ENCODE measurements at places on chromosomes 12 and 14.
A peak's percentile ranks its signal among the peaks of the same experiment; 100 is the strongest.

GRCh38 chr12:11808931-11809330 lies 159.5 kb downstream of the ETV6 start:
- no peak for DNase-seq

DNA sequence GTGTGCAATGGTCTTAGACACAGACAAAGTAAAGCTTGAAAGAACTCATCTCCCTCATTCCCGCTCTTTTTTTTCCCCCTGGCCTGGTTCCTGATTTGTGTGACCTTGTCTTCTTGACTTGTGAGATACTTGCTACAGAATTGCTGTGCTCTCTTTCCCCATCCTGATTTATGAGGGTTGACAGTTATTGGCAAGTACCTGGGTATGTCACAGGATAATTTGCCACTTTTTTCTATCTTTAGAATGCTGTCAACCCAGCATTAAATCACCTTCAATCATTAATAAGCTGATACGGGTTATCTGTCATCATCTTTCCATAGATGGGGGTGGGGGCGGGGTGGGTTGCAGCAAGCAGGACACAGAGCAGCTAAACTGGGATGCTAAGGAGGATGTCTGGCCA lies 144.4 kb upstream of the PRICKLE1 start:
- DNase-seq, result no peak

DNA sequence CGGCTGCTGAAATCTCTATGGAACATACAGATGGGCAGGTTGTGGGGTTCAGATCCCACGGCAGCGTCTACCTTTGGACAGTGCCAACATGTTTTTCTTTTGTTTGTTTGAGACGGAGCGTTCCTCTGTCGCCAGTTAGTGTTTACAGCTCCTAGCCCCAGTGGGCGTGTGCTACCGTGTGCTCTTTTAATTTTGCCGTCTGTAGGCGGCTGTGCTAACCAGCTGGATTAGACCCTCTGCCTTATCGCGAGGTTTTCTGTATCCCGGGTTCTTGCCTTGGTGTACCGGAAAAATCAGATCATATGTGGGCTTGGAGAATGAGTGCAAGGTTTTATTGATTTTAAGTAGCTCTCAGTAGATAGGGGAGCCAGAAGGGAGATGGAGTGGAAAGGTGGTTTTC lies 9.8 kb upstream of the GALNT6 start:
- no peak for DNase-seq

DNA sequence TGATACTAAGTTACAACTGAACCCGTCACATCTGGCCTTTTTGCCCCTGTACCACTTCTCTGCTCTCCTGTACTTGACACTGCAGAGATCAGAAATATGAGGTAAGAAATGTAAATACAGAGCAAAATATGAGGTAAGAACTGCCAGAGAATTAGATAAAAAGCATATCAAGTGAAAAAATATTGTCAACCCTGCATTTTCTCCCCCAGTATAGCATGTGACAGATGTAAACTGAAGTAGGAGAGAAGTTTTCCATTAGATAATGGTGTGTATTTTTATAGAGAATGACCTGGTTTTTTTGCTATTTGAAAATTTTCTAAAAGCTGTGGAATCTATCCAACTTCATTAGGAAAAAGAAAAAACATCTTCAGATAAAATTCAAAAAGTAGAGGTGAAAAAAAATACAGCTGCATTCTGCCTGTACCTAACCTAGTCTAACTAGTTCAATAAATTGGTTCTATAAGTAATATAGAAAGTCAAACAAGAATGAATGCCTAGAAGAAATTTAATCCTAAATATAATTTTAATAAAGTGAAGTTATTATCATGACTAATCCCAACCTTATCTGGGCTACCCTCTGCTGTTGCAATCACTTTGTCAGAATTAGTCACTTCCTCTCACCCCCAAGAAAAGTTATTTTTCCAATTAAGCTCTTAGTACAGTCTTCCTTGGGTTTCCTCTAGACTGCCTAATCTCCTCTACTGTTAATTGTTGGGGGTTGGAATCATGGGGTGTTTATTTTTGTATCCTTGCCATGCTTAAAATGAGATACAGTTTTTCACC lies 210.0 kb downstream of the RASSF9 start:
- DNase-seq, result peak; percentile 80

GRCh38 chr12:75685617-75686225 lies 174.3 kb upstream of the KRR1 start:
- DNase-seq, result no peak

DNA sequence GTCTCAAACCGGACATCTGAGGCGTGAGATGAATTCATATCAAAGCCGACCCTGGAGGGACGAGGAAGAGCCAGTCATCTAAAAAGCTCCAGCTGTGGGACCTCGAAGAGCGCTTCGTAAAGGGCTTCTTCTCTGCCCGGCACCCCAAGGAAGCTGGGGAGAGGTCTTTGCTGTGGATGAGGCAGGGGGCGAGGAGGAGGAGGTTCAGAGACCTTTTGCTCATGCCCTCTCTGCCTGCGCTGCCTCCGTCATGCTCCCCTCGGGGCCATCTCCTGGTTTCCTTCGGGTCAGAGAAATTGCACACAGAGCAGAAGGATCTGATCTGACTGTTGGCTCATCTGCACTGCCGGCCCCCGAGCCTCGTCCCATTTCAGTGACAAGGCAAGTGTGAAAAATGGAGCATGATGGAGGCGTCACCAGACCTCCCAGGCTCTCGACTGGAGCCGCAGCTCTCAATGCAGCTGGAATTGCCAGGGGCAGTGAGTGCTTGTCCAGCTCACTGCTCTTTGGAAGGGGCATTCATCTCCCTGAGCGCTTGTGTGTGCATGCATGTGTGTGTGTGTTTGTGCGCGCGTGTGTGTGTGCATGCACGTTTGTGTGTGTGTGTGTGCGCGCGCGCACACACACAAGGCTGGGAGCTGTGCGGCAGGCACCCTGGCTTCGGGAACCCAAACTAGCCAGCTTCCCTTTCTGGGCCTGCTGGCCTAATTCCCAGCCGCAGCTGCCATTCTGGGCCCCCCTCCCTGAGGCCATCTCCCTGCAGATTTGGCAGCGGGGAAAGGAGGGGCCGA lies 9.2 kb downstream of the CABP1 start:
- no peak for DNase-seq

GRCh38 chr12:107094183-107094448 lies 767 bp upstream of the CRY1 start:
- DNase-seq, result no peak

DNA sequence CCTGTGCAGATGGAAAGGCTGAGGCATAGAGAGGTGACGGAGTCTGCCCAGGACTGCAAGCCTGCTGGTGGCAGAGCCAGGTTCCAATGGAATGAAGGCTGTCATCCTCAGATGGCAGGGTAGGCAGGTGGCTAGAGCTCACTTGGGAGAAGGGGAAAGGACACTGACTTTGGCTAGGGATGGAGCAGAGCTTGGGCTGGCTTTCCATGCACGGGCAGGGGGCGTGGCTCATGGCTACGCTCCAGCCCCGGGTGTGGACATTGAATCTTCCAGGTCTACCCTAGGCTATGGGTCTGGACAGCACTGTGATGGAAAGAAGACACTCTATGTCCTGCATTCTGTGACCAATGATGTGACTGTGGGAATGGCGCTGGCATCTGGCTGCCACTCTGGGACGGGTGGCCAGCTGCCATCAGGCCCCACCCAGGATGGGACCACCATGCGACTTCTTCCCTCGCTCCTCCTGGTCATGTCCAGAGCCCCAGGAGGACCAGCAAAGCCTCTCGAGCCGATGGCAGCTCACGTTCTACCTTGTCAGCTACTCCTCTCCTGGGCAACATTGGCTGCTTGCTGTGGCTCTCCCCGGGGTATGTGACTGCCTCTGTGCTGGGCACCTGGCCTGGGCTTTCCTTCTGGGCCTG lies 398.7 kb downstream of the TMEM121 start:
- no peak for DNase-seq

GRCh38 chr12:116244474-116245090 lies 32.9 kb downstream of the MED13L start:
- DNase-seq, result no peak

DNA sequence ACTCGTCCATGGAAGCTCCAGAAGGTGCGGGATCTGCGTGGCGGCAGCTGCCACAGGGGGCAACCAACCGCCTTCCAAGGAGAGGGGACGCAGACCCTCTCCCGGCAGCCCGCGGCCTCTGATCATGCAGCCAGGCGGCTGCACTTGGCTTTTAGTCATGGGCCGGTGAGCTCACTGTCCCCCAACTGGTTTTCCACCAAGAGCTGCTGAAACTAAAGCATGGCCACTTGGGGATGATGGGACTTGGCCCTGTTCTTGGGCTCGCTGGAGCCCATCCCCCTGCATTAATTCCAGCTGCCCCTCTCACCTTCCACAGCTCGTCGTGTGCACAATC lies 39.1 kb downstream of the CCDC85C start:
- no peak for DNase-seq

DNA sequence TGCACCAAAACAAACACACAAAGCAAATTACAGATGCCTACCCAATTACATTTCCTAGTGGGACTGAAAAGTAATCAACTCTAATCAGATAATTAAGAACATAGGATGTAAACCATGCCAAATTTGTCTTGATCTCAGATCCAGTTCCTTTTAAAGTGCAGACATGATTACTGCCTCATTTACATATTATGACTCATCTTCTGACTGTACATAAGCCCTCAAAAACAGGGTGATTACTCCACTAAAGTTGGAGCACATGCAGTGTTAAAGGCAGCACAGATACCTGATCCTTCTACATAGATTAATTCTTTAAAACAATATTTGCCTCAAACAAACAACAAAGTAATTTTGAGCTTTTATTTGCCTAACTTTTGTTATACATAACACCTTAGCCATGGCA lies 337.2 kb downstream of the RPS29 start:
- no peak for DNase-seq

DNA sequence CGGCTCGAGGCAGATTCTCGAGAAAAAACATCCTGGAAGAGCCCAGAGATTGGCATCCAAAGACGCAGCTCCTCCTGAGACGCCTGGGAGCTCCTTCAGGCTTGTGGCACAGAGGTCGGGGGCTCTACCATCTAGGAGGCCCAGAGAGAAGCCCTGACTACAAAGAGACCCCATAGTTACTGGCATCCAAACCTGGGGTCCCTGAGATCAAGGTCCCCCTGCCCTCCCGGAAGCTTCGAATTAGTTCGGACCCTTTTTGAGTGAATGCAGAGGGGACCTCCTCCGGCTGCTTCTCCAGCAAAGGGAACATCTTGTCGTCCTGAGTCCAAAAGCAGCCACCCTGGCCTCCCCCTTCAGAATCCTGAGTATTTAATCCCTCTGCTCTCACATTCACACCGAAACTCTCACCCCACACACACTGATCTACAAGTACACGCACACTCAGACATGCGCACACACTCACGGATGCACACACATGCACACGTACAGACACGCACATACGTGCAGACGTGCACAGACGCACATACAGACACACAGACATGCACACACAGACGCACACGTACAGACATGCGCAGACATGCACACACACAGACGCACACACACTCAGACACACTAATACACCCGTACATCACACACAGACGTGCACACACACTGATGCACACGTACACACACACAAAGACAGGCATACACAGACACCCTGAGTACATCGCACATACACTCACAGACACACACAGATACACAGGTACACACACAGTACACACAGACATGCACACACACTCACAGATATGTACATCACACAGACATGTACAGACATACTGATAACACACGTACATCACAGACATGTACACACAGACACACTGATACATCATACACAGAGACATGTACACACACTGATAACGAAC lies 5.9 kb downstream of the ZNF605 start:
- DNase-seq, result no peak

GRCh38 chr12:26573225-26573909 lies 259.6 kb downstream of the ITPR2 start:
- DNase-seq, result no peak

GRCh38 chr12:131008131-131008912 lies 54.6 kb downstream of the ADGRD1 start:
- DNase-seq, result no peak

DNA sequence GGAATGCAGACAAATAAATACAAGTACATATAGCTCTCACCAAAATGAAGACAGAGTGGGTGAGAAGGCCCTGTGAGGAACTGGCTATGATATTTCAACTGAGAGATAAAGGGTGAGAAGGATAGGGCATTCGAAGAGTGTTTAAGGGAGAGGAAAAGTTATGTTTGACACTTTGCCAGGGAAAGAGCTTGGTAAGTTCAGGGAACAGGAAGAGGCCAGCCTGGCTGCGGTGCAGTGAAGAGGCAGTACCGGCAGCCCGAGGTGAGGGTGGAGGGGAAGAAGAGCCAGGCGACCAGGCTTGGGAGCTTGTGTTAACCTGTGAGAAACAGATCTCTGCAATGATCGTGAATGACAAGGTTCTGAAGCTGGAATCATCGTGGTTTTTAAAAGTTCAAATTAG lies 84.7 kb upstream of the RFX4 start:
- no peak for DNase-seq

- no peak for DNase-seq
These were observed 178.5 kb downstream of the SSPN start for GRCh38 chr12:26373606-26374495.

DNA sequence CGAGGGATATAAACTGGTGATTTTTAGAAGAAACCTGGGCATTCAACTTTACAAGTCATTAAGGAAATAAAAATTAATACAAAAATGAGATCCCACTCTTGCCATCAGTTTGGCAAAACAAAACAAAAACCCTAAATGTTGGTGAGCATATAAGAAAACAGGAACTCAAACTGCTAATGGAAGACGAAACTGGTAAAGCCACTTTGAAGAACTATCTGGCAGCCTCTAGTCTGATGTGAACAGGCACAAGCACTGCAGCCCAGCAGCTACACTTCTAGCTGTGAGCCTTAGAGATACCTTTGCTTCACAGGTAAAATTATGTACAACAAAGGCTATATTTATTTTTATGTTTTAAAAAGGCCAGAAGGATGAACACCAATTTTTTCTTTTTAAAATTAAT lies 459.6 kb downstream of the ZFP36L1 start:
- DNase-seq, result no peak

GRCh38 chr12:52042706-52043385 lies 8.4 kb upstream of the NR4A1 start:
- DNase-seq, result no peak

DNA sequence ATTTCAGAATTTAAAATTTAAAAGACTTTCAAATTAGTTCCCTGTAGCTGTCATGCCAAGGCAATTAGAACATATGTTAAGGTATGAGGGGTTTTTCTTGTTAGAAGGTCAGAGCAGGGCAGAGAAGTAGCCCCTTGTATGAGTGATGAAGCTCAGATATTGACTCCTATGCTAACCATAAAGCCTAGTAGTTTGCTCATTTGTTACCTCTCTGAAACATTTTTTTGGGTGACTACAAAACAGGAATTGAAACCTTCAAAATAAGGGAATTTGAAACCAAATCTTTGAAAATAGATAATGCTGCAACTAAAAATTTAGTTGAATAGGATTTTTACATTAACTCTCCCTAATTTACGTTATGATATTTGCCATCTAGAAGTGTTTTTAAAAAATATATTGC lies 333.5 kb downstream of the NAV3 start:
- no peak for DNase-seq

DNA sequence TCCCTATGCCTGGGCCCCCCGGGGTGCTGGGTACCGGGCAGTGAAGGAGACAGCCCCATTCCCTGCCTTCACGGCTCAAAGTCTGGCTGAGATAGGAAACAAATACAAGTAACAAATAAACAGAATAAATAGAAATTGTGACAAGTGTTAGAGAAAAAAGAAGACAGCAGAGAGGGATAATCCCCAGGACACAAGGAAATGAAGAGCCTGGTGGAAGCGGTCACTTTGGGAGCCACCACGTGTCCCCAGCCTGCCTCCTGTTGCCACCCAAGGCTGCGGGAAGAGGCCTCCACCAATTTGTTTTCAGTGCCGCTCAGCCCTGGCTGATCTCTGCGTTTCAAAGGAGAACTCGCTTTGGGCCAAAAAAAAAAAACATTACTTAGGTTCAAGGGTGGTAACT lies 31.2 kb downstream of the RBM19 start:
- DNase-seq, result no peak

All from non-pigmented ciliary epithelial cell (primary cell).